ENCODE measurements at places on chromosomes 4 and X.

GRCh38 chr4:19074036-19074435, 1052.5 kb upstream of the LCORL start:
- no peak for DNase-seq

- no peak for DNase-seq
Observed at GRCh38 chr4:188218392-188218791, 79.2 kb downstream of the TRIML1 start.

DNA sequence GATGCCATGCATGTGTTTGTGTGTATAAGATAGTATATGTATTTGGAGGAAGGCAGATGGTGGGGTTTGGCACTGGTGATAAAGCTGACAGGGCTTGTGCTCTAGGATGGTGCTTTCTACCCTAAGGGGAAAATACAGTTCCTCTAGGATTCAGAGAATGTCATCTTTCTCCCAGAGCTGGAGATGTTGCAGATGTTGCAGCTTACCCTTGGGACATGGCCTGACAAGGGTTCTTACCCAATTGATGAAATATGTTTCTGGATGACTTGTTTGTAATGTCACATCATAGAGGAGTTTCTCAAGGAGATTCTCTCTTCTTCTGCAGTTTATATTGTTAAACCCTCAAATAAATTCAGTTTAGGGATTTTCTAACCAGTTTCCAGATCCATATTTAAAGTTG, 52.5 kb upstream of the PITX2 start:
- no peak for DNase-seq

DNA sequence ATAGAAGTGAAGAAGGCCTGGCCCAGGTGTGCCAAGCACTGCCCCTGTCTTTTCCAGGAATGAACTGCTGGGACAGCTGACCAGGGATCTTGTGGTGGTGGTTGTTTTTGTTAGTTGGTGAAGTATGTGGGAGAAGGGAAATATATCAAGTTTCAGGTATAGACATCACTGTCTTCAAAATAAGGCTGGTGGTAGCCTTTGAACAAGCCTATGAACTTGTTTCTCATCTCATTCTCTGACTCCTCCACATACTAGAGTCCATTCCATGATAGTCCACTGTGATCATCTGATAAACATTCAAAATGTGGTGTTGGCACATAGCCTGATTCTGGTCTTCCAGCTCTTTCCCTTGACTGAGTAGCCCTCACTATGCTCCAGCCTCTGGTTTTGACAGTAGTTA, 303.7 kb downstream of the CAMK2D start:
- DNase-seq = no peak

DNA sequence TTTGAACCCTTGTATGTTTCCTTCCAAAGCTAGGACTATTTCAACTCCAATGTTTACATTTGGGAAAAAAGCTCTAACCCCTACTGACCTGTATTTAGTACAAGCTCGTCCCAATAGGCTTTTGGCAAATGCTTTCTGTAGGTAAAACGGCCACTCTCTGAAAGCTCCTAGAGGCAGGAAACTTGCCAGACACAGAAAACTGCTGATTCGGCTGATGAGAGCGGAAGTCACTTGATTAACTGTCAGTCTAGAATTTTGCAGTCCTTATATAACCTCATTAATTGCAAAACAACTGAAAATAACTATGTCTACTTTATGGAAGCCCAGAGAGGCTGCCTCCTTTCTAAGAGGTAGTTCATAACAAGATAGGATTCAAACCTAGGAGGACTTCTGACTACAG, 108.1 kb downstream of the TSPAN7 start:
- no peak for DNase-seq

DNA sequence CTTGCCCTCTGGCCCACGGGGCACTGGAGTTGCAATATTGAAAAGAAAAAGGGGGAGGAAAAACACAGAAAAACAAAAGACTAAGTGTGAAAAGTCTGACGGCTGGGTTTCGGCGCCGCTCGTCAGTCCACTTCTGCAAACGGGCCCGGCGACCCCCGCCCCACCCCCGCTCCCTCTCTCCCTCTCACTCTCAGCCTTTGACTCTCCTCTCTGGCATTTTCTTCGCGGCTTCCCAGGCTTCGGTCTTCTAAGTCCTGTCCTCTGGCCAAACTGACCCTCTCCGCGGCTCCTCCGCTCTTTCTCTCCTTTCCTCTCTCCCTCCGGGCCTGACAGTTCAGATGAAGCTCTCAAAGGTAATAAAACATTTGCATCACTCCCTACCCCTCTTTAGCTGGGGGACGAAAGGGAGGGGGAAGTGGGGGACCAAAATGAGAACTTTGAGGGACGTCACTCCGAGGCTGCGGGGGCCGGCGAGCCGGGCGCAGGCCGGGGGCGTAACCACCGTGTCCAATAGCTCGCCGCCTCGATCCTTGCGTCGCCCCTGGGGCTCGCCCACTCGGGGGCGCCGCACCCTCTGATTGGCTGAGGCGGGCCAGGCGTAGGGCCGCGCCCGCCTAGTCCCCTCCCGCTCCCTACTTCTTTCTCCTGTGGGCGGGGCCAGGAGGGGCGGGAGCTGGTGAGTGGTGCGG, at the start of gene NKX6-1:
Gene NKX6-1, minus strand, starts transcription at position 358 of the 689 bp plus-strand sequence. CDS start 1,064 bp downstream, outside the sequence.
- DNase-seq = peak; percentile 93

DNA sequence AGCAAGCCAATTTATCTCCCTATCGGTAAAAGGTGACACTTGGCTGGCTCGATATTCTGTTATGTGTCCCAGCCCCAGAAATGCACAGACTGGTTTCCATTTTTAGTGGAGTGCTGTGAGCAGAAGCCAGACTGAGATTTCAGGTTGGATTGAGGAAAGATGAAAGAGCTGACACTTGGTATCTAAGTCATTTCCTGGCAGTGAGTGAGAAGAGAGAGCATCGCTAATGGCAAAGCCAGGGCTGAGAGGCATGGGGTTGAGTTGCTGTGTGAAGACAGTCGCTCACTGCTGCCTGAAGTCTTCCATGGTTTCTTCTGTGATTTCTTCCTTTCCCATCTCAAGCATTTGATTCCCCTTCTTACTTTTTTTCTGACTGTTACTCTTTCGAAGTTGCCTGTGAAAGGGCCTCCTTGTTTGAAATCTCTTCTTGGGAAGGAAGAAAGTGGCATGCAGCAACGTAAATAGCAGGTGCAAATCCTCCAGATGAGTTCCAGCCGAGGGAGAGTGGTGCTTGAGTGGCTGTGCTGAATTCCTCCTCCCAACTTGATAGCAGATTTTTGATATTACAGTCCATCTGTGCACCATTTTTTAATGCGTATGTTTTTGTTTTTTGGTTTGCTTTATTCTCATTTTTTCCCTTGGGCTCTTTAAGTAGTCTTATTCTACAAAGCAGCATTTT, 109.2 kb upstream of the LIMCH1 start:
- no peak for DNase-seq
